Foreskin keratinocyte (primary cell): ENCODE measurements at places on chromosomes 13 and 19.
A peak's percentile ranks its signal among the peaks of the same experiment; 100 is the strongest.

- no peak for DNase-seq
Observed at GRCh38 chr13:24744247-24744646, 19.7 kb upstream of the RNF17 start.

GRCh38 chr13:40409278-40409677 is 257.2 kb downstream of the FOXO1 start:
- DNase-seq, result no peak

- no peak for DNase-seq
Observed at GRCh38 chr19:1253514-1254080, 5.2 kb downstream of the MIDN start.

- peak; percentile 12 for DNase-seq
Observed at GRCh38 chr13:108828086-108828815, 198.8 kb downstream of the MYO16 start.

GRCh38 chr13:91249861-91250260 is 97.6 kb upstream of the MIR17HG start:
- DNase-seq, result no peak

- no peak for DNase-seq
Observed at GRCh38 chr19:33221638-33222037, 4.0 kb downstream of the SLC7A10 start.

DNA sequence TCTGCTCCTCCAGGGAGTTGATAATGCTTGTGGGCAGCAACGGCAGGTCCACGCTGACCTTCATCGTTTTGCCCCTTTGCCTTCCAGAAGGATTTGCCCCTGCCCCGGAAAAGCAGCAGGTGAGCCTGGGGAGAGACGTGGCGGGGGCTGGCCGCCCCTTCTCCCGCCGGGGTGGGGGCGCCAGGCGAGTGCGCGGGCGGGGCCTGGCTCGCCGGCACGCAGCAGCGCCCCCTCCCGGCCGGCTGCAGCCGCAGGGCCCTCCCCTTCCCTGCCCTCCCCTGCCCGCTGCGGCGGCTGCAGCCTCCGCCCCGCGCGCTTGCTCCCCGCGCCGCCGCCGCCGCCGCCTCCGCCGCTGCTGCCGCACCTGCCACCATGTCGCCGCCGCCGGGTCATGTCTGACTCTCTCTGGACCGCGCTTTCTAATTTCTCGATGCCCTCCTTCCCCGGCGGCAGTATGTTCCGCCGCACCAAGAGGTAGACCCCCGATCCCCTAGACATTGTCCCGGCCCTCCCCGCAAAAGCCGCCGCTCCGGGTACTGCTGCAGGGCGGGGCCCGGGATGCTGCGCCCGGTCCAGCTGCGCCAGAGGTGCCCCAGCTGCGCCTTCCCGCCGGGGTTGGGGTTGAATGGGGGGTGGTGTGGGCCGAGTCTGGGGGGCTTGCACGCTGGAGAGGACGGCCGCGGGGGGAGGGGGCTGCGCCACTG is at the start of gene MAST1:
TSS of gene MAST1 (plus strand) at position 334 of the 704 bp plus-strand sequence. CDS start at position 392, 58 bp downstream.
- DNase-seq, result no peak

- no peak for DNase-seq
Observed at GRCh38 chr13:27632214-27632613, 10.5 kb downstream of the POLR1D start.

DNA sequence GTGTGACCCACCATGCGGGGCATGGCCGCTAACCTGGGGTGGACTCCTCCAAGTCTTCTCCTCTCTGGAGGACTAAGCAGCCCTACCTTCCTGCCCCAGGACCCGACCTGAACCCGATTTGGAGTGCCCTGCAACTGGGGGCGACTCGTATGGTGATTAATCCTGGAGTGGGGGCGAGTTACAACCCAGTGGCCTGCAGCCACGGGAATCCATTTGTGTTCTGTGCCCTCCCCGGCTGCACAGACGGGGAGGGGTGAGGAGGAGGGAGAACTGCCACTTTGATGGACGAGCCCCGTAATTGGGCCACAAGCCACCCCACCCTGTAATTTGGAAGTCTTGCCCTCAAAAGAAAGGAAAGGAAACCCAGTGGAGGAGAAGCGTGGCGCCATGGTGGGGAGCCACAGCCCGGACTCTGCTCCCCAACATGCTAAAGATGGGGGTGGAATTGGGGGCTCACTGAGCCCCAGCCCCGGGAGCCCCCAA is 18.0 kb downstream of the PRR36 start:
- no peak for DNase-seq

GRCh38 chr19:39828015-39828653 is 5.8 kb downstream of the DYRK1B start:
- DNase-seq, result no peak

DNA sequence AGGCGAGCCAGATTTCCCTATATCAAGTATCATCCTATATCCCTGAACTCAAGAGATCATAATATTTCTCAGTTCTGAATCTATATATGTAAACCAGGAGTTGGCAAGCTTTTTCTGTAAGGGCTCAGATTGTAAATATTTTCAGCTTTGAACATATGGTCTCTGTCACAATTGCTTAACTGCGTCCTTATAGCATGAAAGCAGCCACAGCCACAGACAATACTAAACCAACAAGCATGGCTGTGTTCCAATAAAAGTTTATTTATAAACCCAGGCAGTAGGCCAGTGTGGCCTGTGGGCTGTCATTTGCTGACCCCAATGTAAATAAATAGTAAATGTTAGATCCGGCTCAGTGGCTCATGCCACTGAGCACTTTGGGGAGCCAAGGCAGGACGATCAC is 12.2 kb upstream of the MYH14 start:
- DNase-seq, result no peak

DNA sequence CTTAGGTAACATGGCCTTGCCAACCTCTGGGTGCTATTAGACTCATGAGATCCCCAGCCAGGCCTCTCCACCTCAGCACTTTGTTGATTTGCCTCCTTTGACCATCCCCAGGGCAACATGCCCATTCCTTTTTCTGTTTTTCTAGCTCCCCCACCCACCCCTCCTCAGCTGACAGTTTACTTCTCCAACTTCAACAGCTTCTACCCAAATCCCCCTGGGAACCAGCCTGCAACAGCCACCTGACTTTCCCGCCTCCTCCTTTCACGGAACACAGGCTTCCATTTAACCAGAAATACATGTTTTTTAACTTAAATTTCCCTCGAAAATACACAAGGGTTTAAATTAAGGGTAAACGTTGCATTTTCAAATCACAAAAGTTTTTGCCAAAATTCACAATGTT is 117.3 kb downstream of the DLEU7 start:
- no peak for DNase-seq

- no peak for DNase-seq
Observed at GRCh38 chr13:94269557-94269956, 209.9 kb downstream of the DCT start.

GRCh38 chr13:95385798-95386197 is 84.5 kb upstream of the ABCC4 start:
- no peak for DNase-seq

DNA sequence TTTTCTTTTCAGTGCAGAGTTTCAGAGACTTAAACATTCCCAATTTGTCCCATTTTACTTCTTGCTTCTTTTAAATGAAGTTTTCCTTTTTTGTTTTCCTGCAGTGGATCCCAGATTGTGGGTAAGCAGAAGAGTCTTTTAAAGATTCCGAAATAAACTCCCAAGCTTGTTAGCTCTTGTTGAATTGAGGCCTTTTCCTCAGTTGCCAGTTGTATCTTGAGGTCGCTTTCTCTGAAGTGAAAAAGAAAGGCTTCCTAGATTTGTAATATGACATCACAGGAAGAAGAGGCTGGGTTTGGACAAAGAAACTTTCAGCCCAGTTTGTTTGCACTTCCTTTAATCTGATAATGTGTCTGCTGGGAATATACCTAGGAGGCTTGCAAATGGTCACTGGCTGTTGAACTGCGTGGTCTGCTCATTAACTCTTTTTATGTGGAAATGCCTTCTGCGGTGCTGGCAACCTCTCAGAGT is at the start of gene LPAR6:
TSS of gene LPAR6 (minus strand) at position 233 of the 471 bp plus-strand sequence. CDS start 690 bp downstream, outside the sequence.
- peak; percentile 56 for DNase-seq

GRCh38 chr13:72884101-72884500 is 102.2 kb downstream of the PIBF1 start:
- DNase-seq, result peak; percentile 6

GRCh38 chr13:112674412-112675365 is 15.1 kb upstream of the ATP11A start:
- DNase-seq, result no peak

DNA sequence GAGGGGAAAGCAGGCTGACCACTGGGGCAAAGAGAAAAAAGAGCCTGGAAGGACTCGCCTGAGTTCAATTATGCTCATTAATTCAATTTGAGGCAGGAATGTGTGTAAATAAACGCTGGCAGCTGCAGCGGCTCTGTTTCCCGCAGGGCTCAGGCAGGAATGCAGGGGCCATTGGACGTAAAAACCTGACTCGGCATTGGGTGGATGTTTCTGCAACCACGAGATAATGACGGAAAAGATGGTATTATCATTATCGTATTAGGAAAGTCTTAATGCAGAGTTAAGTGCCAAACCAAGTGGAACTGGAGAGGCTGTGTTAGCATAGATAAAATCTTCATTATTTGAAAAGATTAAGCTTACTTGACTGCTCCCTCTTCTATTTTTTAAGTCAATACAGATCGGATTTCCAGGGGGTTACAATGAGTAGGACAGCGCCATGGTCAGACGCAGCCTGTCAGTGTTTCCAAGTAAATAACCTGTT is 169.8 kb downstream of the SHISA2 start:
- no peak for DNase-seq

DNA sequence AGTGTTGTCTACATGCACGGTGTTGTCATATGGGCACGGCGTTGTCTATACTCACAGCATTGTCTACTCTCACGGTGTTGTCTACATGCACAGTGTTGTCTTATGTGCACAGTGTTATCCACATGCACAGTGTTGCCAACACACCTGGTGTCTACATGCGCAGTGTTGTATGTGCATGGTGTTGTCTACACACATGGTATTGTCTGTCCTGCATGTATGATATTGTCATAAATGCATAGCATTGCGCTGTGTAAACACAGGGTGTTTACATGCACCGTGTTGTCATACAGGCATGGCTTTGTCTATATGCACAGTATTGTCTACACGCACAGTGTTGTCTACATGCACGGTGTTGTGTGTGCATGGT is 6.8 kb downstream of the ADPRHL1 start:
- no peak for DNase-seq

DNA sequence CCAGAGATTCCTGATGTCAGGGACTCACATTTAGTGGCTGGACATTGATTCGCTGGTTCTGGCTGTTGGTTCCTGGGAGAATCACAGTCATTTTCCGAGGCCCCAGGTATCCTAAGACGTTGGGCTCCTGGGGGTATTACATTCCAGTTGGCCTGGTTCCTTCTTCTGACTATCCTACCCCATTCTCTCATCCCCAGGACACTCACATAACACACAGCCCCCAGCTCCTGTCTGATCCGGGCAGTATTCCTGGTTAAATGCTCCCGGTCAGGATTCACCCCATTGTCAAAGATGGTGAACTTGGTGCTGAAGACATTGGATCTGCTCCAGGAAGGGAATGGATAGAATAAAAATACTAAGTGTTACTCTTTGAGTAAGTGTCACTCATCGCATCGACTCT is 11.5 kb downstream of the PPP1R15A start:
- no peak for DNase-seq

- DNase-seq, result no peak
Observed at GRCh38 chr19:42411581-42412178, 15.5 kb downstream of the LIPE start.

- DNase-seq, result no peak
Observed at GRCh38 chr13:38535261-38535660, 151.6 kb upstream of the FREM2 start.

DNA sequence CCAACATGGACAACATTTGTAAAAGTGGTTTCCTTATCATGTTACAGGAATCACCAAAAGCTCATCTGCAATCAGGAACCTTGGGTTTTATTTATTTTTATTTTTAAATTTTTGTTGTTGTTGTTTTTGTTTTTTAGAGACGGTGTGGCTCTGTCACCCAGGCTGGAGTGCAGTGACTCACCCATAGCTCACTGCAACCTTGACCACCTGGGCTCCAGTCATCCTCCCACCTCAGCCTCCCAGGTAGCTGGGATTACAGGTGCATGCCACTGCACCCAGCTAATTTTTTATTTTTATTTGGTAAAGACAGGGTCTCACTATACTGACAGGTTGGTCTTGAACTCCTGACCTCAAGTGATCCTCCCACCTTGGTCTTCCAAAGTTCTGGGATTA is 13.6 kb upstream of the SERP2 start:
- DNase-seq, result no peak

GRCh38 chr19:41925208-41926003 is 2.8 kb downstream of the ERFL start:
- no peak for DNase-seq

GRCh38 chr13:73299787-73300186 is 241.0 kb downstream of the KLF5 start:
- no peak for DNase-seq

DNA sequence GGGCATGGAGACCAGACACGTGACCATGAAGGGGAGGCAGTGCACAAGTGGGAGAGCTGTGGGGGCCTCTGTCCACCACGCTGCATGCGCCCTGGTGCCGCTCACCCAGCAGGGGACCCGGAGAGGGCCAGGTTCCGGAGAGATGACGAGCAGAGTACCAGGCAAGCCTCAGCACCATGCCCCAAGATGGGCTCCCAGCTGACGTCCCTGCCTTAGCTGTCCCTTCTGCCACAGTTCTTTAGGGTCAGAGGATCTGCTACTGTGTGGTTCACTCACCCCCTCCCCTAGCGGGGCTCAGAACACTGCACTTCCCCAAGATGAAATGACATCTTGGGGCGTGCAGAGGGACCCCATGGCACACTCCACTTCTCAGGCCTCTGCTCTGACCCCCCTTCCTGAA is 9.6 kb upstream of the PRKD2 start:
- DNase-seq, result no peak

GRCh38 chr19:45994456-45994997 is 740 bp upstream of the CCDC61 start:
- DNase-seq, result no peak

DNA sequence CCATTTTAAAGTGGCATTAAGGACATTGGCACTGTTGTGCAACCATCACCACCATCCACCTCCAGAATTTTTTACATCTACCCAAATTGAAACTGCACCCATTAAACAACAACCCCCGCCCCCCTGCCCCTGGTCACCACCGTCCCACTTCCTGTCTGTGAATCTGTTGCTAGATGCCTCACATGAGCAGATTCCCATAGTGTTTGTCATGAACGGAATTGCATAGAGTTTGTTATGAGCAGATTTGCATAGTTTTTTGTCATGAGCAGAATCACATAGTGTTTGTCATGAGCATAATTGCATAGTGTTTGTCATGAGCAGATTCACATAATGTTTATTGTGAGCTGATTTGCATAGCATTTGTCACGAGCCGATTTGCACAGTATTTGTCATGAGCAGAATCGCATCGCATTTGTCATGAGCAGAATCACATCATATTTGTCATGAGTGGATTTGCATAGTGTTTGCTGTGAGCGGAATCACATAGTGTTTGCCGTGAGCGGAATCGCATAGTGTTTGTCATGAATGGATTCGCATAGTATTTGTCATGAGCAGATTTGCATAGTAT is 54.0 kb upstream of the GTF3A start:
- no peak for DNase-seq

GRCh38 chr13:30442926-30443325 is 20.6 kb downstream of the UBE2L5 start:
- DNase-seq, result no peak

DNA sequence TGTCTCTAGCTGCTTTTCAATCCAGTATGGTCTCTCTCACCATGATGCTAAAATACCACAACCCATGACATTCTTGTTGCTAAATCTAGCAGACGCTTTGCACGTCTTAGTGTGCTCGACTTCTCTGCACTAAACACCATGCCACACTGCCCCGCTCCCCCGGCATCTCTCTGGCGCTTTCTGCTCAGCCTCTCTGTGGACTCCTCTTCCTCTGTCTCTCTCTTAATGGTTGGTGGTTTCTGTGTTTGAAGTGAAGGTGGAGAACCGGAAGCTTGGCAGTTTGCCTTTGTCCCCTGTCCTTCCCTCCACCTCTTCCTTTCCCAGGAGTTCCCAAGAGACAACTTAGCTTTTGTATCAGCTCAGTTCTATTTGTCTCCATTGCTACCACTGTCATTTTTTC is 8.8 kb downstream of the ERCC5 start:
- no peak for DNase-seq
